Stomach (tissue), 19 donors: ENCODE measurements at places on chromosomes 3 and 15. TPM values are rescaled to one million over a fixed set of nuclear protein-coding genes. Genes with fewer than 3 reads are reported as not detected.

GRCh38 chr3:67605377-67605776 is 49.0 kb downstream of the SUCLG2 start:
- DNase-seq: no peak

Gene SEMA3B
- 136 TPM for total RNA-seq

Gene CD86
- total RNA-seq: 0.29 TPM

DNA sequence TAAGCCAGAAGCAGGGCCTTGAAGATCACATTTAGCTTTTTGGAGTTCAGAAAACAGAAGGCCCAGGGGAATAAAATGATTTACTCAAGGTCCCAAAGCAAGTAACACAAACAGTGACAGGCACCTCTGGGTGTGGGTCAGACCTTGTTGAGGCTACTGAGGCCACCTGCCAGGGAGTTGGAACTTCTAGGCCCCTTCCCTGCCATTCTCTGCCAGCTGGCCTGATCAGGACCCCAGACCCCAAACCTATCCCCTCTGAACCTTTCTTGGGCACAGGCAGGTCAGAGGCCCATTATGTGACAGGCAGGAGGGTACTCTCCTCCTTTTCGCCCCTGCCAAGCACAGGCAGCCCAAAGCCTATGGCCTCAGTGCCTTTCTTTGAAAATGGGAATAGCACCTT is 49.4 kb upstream of the ATP2B2 start:
- no peak for DNase-seq

- DNase-seq: no peak
These were observed 471.1 kb downstream of the SHQ1 start for GRCh38 chr3:72376956-72377710.

Gene MUC4
- total RNA-seq: 83.4 TPM

DNA sequence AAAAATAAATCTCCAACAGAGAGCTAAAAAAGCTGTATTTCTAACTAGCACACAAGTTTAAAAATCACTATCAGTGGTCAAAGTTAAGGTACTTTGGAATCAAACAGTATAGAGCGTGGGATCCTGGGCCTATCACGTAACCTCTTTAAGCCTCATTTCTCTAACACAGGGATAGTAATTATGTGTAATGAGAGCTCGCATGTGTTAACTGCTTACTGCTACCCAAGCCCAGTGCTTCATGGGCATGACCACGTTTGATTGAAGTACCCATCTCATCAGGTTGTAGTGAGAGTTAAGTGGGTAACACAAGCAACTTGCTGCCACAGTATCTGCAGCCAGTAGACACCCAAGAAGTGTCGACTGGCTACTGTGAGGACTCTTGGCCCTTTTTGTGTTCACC is 28.2 kb upstream of the NOX5 start:
- DNase-seq: no peak
